ENCODE measurements at places on chromosomes 12 and 14.

DNA sequence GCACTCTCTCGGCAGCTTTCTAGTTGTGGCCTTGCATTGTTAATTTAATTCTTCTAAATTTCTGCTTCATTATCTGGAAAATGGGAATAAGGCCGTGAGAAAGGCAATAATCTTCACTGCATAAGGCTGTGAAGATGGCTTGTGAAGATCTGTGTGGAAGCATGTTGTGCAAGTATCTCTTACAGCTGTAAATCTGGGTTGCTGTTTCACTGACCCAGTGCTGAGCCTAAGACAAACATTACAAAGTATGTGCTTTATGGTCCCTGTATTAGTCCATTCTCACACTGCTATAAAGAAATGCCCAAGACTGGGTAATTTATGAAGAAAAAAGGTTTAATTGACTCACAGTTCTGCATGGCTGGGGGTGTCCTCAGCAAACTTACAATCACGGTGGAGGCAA is 101.0 kb upstream of the PTPRR start:
- no peak for DNase-seq

- DNase-seq, result no peak
Measured at GRCh38 chr12:60196366-60196765, 600.5 kb downstream of the SLC16A7 start.

- no peak for DNase-seq
Measured at GRCh38 chr12:2084553-2085296, 31.9 kb downstream of the CACNA1C start.

- DNase-seq, result no peak
Measured at GRCh38 chr14:104856157-104856868, 8.8 kb upstream of the CEP170B start.

GRCh38 chr12:104886418-104887401 is 71.4 kb downstream of the SLC41A2 start:
- DNase-seq, result peak; percentile 72

DNA sequence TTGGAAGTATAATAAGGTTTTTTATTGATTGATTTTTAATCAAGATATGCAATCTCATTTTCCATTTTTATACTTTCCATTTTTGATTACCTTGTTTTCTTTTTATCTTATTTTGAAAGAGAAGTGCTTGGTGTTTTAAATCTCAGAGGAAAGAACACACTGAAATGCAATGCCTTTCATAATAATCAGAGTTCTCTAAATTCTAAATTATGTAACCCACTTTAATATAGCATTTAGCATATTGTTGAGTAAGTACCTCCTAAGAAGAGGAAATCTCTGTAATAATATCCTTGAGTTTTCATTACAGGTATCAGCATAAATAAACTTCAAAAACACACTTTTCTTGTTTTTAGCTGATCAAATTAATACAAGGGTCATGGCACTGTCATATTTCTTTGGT is 96.9 kb downstream of the GTF2A1 start:
- DNase-seq, result no peak

GRCh38 chr12:46585854-46586621 is 213.5 kb upstream of the SLC38A2 start:
- DNase-seq, result peak; percentile 85

- no peak for DNase-seq
Measured at GRCh38 chr12:118581371-118581770, 205.0 kb downstream of the SUDS3 start.

- DNase-seq, result peak; percentile 90
Measured at GRCh38 chr12:85755760-85756159, 80.4 kb downstream of the RASSF9 start.

DNA sequence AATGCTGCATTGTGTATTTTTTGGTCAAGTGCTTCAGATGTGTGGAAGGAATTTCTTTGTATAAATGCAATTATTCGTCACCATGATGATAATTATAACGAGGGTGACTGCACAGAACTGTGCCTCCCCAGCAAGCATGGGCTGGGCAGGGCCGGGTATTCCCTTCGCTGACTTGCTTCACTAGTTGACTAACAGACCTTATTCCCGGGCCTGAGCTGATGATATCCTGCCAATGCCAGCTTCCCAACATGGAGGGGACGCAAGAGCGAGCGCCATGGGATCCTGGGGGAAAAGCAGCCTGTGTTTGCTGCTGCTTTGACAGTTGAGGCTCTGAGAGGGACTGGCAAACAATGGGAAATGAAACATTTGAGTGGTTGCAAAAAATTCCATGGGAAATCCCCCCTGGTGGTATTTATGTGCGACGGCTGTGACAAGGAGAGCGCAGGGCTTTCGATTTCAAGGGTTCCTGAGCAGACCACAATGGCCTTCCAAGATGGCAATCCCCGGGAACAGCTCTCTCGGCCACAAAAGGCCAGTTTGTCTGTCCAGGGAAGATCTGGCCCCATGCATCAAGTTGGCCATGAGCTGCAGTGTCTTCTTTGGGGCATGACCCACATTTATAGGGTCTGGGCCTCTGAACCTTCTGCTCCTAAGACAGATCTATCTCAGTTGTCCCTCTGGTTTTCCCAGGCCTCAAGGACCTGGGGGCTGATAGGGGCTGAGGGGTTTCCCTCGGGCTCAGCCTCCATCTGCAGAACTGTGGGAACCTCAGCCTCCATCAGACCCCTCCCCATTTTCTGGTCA is 21.9 kb upstream of the MAP1LC3B2 start:
- no peak for DNase-seq

- DNase-seq, result no peak
Measured at GRCh38 chr14:93764211-93764659, 24.1 kb downstream of the PRIMA1 start.

GRCh38 chr14:68926236-68926635 is 52.9 kb downstream of the ACTN1 start:
- DNase-seq, result peak; percentile 50

DNA sequence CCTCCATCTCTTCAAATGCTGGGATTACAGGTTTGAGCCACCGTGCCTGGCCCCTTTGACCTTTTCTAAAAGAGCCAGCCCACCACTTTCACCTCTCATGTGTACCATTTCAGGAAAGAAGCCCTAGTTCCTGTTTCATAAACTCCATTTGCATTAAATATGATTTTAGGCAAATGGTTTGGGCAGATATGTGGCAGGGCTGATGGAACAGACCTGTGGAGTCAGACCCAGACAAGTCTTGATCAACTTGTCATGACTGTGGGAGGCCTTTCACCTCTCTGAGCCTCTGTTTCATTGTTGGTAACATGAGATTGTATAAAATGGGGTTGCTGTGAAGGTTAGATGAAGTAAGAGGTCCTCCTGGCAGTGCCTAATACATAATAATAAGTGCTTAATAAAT is 5.2 kb upstream of the MAP3K9 start:
- no peak for DNase-seq

GRCh38 chr12:122423258-122424165 is 1.0 kb upstream of the CLIP1 start:
- peak; percentile 43 for DNase-seq

GRCh38 chr12:89864411-89864810 is 155.8 kb upstream of the ATP2B1 start:
- DNase-seq, result peak; percentile 40

DNA sequence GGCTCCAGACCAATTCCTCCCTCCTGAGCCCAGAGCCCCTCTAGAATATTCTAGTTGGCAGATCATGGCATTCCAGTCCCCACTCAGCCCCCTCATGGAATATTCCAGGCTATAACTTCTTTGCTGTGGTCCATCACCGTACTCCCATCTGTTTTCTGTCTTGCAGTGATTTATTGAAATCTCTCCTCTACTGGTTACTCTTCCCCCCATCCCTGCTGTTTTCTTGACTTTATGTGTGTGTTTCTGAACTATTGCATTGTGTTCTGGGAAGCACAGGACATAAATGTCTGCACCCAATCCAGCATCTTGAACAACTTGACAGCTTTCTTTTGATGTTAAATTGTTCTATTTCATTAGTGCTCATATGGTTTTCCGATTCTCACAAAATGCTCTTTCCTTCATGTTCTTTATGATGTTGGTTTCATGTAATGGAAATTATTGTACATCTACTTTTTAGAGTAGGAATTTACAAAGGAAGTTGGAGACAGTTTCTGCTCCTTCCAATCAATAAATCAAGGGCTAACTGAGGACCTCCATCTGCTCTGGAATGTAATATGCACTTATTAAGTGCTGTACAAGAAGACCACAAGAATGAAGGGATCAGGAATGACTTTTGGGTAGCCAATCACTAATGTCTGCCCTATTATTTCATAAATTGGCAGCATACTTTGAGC is 26.3 kb downstream of the PDE6H start:
- no peak for DNase-seq

GRCh38 chr12:57944313-57945023 is 3.1 kb downstream of the ATP23 start:
- no peak for DNase-seq

DNA sequence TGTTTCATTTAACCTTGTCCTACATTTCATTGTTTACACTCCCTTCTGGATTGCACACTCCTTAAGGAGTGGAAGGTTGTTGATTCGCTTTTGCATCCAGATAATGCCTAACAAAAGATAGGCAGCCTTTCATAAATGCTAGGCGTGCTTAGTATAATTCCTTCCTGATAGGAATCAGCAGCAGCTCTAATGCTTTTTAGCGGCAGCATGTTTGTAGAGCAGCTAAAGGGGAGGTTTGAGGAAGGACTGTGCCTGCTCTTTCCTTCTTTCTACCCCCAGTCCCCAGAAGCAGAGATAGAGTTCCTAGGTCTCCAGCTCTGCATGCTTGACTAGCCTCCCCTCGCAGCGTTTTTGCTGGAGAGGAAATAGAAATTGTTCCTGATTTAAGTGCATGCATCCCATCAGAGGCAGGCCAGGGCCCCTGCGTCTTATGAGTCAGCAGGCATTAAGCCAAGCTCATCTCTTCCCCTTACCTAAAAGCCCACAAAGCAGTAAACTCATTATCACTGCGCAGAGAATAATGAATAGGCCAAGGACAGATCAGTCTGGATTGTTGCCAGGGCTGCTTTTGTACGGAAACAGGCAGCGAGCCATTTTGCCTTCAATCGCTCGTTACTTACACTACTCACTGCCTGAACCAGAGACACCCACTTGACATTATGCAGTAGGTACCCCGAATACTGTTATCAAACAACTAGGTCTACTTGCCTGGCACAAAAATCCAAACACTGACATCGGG is 14.0 kb upstream of the TBPL2 start:
- DNase-seq, result peak; percentile 83

DNA sequence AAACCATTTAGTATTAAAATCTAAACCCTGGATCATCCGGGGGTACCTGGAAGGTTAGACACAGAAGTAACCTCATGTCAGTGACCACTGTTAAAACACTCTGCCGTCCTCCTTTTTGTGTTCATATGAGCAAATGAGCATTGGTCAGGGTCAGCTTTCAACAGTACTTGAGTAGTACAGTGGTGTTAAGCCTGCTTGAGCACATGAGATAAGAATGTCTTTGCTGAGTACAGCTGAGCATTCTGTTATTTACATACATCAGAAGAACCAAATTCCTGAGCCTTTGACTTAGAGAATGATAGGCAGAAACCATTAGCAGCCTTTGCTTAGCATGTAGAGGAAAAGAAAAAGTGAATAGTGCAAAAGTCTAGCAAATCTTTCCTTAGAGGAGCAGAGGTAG is 38.6 kb upstream of the LRTM2 start:
- DNase-seq, result no peak

DNA sequence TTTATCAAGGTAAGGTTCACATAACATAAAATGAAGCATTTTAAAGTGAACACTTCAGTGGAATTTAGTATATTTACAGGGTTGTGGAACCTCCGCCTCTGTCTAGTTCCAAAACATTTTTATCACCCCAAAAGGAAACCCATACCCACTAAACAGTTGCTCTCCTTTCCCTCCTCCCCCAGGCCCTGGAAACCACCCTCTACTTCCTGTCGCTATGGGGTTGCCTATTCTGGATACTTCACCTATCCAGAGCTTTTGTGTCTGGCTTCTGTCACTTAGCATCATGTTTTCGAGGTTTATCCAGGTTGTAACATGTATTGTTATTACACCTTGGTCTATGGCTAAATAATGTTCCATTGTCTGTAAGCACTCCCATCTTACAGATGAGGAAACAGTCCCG is 27.7 kb upstream of the ZFP36L1 start:
- DNase-seq, result no peak

- DNase-seq, result peak; percentile 60
Measured at GRCh38 chr14:78863143-78863542, 693.0 kb downstream of the NRXN3 start.

DNA sequence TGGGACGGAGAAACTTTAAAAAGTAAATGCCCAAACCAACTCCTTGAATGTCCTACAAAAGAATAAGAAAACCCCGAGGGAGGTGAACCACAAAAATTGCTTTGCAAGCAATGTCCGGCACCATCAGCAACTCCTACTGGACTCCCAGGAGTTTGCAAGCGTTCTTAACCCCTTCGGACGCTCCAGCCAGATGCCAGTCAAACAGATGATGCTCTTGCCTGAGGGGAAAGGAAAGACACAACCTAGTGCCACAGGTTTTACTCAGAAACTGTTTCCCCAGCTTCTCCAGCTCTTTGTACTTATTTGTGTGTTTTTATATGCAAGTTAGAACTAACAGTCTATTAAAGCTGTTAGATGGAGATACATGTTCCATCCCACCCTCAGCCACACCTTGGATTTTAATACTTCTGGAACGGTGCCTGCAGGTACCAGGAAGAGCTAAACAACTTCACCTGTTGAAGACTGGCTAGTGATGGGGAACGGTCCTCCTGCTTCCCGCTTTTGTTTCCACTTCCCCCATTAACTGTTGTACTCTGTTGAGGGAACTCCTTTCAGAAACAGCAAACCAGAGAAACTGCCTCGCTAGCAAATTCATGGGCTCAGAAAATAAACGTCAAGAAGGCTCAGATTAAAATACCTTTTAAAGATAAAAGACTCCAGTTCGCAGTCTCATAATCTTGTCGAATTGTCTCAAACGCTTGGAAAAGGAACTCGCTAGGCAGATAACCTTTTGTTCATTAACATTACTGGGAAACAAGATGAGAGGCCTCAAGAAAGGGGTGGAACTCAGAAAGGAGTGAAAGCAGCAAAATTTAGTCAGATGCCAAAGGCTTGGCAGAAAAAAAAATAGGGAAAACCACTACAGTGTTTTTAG is 1.1 kb upstream of the FERMT2 start:
- peak; percentile 48 for DNase-seq

- no peak for DNase-seq
Measured at GRCh38 chr14:75905147-75905904, 76.5 kb downstream of the TGFB3 start.

GRCh38 chr12:10140001-10140400 is 10.0 kb upstream of the CLEC7A start:
- peak; percentile 75 for DNase-seq

GRCh38 chr12:9039397-9039977 is 50.1 kb downstream of the KLRG1 start:
- peak; percentile 55 for DNase-seq

GRCh38 chr12:27900920-27901879 is 71.3 kb downstream of the PTHLH start:
- no peak for DNase-seq

- peak; percentile 54 for DNase-seq
Measured at GRCh38 chr12:68157380-68157779, 2.2 kb downstream of the IFNG start.

- DNase-seq, result peak; percentile 40
Measured at GRCh38 chr12:53219292-53219955, 12.4 kb upstream of the ITGB7 start.

- no peak for DNase-seq
Measured at GRCh38 chr14:90105756-90106155, 44.0 kb downstream of the KCNK13 start.

- no peak for DNase-seq
Measured at GRCh38 chr14:100524233-100524932, 62.8 kb downstream of the BEGAIN start.

Measured in epithelial cell of esophagus (primary cell).